ENCODE measurements at places on chromosomes 4 and X.

DNA sequence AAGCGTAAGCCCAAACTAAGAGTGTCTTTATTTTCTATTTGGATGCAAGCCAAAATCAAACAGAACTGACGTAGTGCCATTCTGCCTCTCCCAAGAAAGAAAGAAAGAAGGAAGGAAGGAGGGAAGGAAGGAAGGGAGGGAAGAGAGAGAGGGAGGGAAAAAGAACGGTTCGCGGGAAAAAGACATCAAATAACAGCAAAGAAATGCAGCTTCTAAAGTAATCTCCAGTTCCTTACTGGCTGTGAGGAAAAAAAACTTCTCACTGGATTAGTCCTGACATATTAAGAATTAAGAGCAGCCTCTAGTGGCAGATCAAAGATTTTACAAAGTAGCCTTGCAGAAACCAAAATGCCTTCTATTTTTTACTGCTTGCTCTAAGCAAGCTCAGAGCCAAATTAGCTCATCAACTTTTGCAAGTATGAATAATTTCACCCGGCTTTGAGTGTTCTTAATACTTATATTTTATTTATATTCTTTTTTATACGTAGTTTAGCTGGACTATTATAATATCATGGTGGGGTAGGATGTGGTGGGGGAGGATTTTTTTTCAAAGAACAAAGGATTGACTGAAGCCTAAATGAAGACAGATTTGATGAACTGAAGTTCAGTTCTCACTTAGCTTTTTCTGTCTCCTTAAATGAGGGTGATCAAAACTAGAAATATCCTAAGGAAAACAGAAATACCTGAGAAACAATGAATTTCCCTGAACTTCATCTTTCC lies 36.6 kb downstream of the PITX2 start:
- DNase-seq: peak; percentile 31

DNA sequence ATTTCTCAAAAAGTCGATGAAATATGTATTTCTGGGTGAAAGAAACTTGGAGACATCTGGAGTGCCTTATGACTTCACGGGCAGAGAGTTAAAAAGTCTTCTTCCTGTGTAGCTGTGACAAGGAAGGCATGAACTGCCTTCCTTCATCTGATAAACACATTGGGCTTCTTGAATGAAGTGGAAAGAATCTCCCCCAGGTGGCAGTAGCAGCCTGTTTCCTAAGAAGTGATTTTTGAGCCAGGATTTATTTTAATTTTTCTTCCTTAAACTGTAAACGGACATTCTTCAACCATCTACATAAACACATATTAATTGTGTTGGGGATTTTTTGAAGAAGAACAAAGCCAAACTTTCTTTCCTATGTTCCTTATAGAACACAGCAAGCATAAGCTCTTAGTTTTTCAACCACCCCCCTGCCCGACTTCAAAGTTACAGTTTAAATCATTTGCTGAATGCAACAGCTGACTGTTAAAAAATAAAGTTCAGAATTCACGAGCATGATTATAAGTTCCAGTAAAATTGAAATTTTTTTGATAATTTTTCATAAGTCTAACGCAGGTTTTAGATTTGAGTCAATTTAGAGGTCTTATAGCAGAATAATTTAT lies 980 bp upstream of the GIMD1 start:
- peak; percentile 76 for DNase-seq

DNA sequence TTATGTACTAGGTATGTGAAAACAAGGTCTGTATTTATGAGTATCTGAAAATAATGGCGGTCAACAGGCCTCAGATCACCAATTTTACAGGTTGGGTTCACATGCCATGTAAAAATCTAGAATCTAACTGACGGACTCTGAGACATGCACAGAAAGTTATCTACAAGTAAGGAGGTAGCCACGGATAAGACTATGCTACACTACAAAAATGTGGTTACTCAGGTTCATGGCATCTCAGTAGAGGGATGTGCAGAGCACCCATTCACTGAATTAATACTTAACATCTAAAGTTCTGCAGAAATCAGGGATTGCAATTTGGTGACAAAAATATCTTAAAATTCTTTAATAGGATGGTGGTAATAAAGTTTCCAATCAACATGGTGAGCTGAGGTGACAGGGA lies 155.9 kb downstream of the APBB2 start:
- no peak for DNase-seq

DNA sequence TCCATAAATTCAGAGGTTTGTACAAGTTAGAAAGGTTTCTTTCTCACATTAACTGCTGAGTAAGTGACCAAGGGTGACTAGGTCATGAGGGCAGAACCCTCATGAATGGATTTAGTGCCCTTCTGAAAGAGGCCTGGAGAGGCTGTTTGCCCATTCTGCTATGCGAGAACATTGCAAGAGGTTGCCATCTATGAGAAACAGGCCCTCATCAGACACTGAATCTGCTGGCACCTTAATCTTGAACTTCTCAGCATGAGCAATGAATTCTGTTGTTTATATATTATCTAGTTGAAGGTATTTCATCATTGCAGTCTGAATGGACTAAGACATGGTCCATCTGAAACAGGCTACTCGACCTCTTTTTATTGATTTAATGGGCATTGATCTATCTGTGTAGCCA lies 96.2 kb upstream of the GPRIN3 start:
- DNase-seq: no peak

DNA sequence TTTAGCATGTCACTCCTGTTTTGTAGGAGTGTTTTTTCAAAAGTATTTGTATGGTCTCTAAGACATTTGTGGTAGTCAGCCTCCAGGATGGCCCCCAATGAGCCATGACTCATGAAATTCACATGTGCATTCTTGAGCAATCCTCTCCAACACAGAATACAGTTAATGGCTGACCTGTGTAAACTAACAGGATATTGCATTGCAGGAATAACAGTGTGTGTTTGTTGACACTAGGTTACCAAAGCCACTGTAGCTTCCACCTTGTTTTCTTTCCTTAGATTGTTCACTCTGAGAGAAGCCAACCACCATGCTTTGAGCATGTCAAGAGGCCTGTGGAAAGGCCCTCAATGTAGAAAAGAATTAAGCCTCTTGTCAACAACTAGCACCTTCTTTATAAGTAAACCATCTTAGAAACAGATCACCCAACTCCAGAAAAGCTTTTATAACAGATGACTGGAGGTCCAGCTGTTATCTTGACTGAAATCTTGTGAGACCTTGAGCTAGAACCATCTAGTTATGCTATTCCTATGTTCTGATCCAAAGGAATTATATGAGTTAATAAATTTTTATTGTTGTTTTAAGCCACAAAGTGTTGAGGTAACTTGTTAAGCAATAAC lies 28.5 kb downstream of the TBCK start:
- DNase-seq: peak; percentile 56

DNA sequence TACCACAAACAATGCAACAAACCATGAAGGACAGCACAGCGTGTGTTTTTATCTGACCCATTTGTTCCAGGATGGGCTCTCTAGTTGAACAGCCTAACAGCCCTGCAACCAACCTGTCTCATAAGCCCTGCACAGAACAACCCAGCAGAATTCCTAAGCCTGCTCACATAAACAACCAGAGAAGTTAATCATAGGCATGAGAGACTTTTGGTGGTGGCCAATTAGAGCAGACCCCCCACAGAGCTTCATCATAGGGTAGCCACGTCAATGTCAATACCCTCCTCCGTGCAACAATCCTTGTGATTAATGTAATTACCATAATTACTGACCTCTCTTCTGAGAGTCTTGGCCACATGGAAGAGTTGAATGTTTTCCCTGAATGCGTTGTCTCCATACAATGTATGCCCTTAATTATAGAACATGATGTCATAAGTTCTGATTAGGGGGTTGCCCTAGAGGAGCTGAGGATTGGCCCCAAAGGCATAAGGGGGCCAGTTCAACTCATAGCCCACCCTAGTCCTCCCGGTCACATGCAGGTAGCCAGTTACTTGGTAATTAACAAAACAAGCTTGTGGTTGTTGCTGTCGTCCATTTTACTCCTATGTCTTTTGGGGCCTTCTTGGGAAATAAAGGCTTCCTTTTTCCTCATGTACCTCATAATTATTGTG lies 92.7 kb downstream of the SYNPO2 start:
- DNase-seq: no peak

- DNase-seq: no peak
Measured at GRCh38 chrX:16920075-16920474, 26.4 kb upstream of the REPS2 start.

Measured in AML-193 (cell line).